NCI-H1436 (cell line): ENCODE measurements at places on chromosomes 3 and 15.

- DNase-seq: no peak
Observed at GRCh38 chr15:91865950-91866349, 12.4 kb downstream of the SLCO3A1 start.

GRCh38 chr3:11323813-11324212, 51.6 kb downstream of the ATG7 start:
- no peak for DNase-seq

DNA sequence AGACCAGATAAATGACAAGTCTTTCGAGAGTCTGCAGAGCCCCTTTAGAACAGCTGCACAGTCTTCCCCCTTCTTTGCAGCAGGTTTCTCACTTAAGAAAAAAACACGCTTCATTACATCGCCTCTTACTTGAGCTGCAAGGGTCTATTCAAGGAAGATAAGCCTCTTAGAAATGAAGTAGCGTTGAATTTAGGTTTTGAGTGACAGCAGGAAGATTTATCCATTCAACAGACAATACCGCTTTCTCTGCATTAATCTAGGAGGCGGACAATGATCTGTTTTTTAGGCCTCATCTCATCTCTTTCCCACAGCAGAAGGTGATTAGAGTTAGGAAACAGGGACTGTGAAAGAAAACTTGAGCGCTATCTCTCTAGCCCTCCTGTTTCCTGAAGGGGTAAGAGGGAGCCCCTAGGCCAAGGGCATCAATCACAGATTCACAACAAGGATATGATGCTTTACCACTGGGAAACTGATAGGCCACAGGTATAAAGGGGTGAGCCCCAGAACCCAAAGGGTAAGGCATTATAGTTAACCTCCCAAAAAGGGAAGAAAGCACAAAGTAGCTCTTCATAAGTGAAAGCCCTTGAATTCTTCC, 84.3 kb downstream of the MECOM start:
- DNase-seq: no peak

GRCh38 chr3:128503164-128503651, 10.2 kb upstream of the GATA2 start:
- DNase-seq: no peak

DNA sequence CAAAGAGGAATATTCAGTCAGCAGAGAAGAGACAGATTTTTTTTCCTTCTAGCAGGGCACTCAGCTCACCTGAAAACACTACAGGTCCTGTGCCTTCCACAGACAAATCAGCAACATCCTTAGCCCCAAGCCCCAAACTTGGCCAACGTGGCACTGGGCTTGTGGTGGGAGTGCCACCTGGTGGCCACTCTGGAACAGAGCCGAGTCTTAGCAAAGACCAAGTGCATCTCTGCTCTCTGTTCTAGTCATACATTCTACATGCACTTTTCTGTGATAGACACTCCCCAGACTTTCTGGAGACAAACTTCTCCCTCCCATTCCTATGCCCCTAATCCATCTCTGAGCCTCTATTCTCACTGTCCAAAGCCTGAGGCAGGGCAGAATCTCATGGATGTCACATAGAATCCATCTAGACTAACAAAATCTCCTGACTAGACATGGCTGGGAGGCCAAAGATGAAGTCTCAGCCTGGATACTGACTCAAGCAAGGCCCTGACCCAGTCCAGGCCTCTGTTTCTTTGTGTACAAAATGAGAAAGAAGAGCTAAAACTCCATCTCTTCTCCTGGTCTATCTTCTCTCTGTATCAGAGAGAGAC, 5.1 kb upstream of the SEMA7A start:
- peak; percentile 61 for DNase-seq

DNA sequence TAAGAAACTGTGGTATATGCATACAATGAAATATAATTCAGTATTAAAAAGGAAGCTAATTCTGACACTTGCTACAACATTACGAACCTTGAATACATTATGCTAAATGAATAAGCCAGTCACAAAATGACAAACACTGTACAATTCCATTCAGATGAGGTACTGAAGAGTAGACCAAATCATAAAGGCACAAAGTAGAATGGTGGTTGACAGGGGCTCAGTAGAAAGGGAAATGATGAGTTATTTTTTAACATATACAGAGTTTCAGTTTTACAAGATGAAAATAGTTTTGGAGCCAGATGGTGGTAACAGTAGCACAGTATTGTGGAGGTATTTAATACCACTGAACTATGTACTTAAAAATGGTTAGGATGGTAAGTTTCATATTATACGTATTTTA, 254.6 kb upstream of the RBMS3 start:
- no peak for DNase-seq
